Heart right ventricle (tissue), 16 donors: ENCODE measurements at places on chromosomes 5 and 9. TPM values are rescaled to one million over a fixed set of nuclear protein-coding genes. Genes with fewer than 3 reads are reported as not detected.

DNA sequence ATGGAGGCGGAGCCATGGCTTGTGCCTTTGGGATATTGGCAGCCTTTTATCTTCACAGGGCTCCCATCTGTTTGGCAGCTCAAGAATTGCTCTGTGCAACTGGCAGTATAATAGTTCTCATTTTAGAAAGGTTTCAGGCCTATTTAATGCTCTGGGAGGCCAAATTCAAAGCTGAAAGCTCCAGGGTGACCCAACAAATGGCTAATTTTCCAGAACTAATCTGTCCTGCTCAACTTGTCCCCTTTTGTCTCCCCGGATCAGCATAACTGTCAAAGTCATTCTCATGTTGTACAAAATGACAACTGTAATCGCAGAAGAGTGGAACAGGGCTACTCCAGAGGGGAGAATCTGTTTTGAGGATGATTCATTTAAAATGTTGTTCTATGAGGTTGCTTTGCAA, 52.6 kb upstream of the CXCL14 start:
- H3K4me1 ChIP-seq: no peaks in the 10 kb centered on the region
- no peak overlapping the region for H3K4me3 ChIP-seq

GRCh38 chr5:124061663-124062062, 549.7 kb downstream of the CSNK1G3 start:
- peak; percentile 18 for DNase-seq
- no peak overlapping the region for H3K27ac ChIP-seq

Gene PRR16
- 11.7 TPM for total RNA-seq

- no peak overlapping the region for H3K4me3 ChIP-seq
- no peaks in the 10 kb centered on the region for H3K4me1 ChIP-seq
- DNase-seq: no peak
- H3K36me3 ChIP-seq: no peaks in the 10 kb centered on the region
Measured at GRCh38 chr5:60687927-60688720, 11.8 kb downstream of the DEPDC1B start.

- peaks cover 3% of the 10 kb centered on the region for H3K27me3 ChIP-seq
- H3K4me1 ChIP-seq: no peaks in the 10 kb centered on the region
- H3K36me3 ChIP-seq: no peaks in the 10 kb centered on the region
- no peak overlapping the region for H3K4me3 ChIP-seq
Measured at GRCh38 chr5:133203317-133204305, 151.8 kb downstream of the HSPA4 start.

GRCh38 chr5:113181853-113182490, 205.4 kb downstream of the DCP2 start:
- DNase-seq: no peak
- no peak overlapping the region for H3K4me3 ChIP-seq
- H3K4me1 ChIP-seq: peaks cover 78% of the 10 kb centered on the region

- no peaks in the 10 kb centered on the region for H3K27me3 ChIP-seq
- no peak overlapping the region for H3K4me3 ChIP-seq
- DNase-seq: no peak
- H3K27ac ChIP-seq: no peak overlapping the region
- no peaks in the 10 kb centered on the region for H3K36me3 ChIP-seq
Measured at GRCh38 chr5:143569213-143569701, 165.8 kb upstream of the NR3C1 start.

GRCh38 chr9:118928722-118929121, 440.5 kb downstream of the BRINP1 start:
- no peaks in the 10 kb centered on the region for H3K27me3 ChIP-seq
- H3K4me1 ChIP-seq: no peaks in the 10 kb centered on the region
- H3K4me3 ChIP-seq: no peak overlapping the region
- H3K27ac ChIP-seq: no peak overlapping the region

Gene ACTBL2
- total RNA-seq: not detected

Gene MARCHF11
- 3.5 TPM for total RNA-seq

DNA sequence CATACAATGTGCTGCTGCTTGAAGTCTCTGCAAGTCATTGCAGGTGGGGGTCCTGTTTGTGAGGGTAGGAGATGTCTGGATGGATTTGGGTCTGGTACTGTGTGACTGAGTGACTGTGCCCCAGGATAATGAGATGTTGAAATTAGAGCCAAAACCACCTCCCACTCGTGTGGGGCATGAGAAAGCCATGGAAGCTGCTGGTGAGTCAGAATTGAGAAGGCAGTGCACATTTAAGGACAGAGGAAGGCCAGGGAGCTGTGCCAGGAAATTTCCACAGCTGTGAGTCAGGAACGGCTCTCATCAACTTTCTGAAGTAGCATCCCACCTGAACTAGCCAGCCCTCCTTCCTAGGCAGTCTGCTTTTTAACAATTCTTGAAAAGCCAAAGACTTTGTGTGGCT, 229.8 kb downstream of the DRD1 start:
- no peaks in the 10 kb centered on the region for H3K36me3 ChIP-seq
- H3K4me3 ChIP-seq: no peak overlapping the region
- H3K27ac ChIP-seq: no peak overlapping the region
- peaks cover 6% of the 10 kb centered on the region for H3K4me1 ChIP-seq
- no peak for DNase-seq
- peaks cover 9% of the 10 kb centered on the region for H3K27me3 ChIP-seq

GRCh38 chr5:178267245-178267644, 34.6 kb upstream of the PHYKPL start:
- H3K4me3 ChIP-seq: no peak overlapping the region
- peaks cover 11% of the 10 kb centered on the region for H3K4me1 ChIP-seq
- no peaks in the 10 kb centered on the region for H3K27me3 ChIP-seq
- DNase-seq: peak; percentile 0
- no peaks in the 10 kb centered on the region for H3K36me3 ChIP-seq
- H3K27ac ChIP-seq: no peak overlapping the region

- no peaks in the 10 kb centered on the region for H3K36me3 ChIP-seq
- H3K4me1 ChIP-seq: no peaks in the 10 kb centered on the region
- no peaks in the 10 kb centered on the region for H3K27me3 ChIP-seq
- DNase-seq: no peak
- no peak overlapping the region for H3K4me3 ChIP-seq
Measured at GRCh38 chr5:127608077-127608660, 40.7 kb upstream of the CTXN3 start.

Gene FOXD4L6
- total RNA-seq: not detected

GRCh38 chr5:72194846-72195245, 87.6 kb downstream of the MAP1B start:
- no peaks in the 10 kb centered on the region for H3K27me3 ChIP-seq
- H3K27ac ChIP-seq: no peak overlapping the region
- DNase-seq: no peak

Gene FOXI1
- not detected for total RNA-seq

Gene IRX2
- total RNA-seq: 3.8 TPM

DNA sequence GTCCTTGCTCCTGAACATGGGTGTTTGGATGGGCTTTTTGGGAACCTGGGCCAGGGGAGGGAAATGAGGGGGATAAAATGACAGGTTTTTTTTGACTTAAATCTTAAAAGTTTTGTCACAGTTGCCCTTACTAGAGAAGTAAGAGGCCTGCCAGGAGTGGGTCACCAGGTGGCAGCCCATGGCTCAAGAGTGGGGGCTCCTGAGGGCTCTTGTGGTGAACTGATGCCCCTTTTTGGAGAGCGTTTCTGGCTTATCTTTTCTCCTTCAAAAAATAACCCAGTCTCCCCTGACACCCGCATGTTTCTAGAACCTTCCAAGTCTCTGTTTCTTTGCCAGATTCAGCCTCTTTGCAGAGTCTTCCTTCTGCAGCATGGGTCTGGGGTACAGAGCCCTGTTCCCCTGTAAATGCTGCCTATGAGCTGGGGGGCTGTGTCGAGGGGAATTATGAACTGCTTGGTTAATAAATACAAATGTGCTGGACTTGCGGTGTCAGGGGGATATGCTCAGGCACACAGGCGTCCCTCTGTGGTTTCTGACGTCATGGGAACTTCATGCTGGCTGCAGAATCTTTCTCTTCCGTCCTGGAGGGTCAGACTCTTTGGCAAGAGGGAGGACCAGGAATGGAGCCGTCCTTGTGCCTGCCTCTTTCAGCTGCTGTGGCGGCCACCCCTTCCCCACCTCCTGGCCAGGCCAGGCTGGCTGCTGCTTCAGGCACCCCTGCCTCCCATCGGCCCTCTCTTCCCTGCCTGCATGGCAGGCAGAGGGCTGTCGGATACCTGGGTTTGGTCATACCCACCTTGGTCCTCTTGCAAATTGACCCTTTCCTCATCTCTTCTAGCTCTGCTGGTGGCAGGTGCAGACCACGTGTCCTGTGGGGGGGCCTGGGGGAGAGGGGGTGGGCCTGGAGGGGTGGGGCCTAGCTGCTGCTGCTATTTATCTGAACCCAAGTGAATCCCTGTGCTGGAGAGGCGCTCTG, 30.1 kb downstream of the PTPA start:
- peak; percentile 44 for DNase-seq
- H3K36me3 ChIP-seq: peaks cover 9% of the 10 kb centered on the region
- peak overlapping the region; percentile 100 for H3K27ac ChIP-seq

DNA sequence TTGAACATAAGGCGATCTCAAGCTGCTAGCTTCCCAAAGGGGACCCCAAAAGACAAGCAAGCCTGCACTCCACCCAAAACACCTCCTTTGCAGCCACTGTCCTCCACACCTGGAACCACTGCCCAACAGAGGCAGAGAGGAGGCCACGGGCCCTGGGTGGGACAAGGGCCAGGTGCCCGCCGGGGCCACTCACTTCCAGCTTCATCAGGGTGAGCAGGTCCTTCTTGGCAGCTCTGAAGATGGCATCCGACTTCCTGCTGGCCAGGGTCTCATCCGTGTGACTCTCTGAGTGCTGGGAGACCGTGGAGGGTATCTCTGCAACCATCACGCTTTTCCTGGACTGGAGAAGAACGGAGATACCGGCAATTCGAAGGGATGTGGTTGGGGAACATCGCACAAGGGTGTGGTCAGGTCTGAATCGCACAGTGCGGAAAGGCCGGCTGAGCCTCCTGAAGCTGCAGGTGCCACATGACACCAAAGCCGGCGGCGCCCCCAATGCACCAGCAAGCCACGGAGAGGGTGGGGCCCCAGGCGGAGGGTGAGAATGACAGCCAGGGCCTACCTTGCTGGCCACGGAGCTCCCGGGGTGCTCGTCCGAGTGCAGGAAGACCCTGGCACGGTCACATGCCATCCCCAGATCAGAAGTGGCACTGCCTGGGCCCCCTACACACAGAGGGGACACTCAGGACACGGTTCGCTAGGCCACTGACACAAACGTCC, 44.6 kb downstream of the PNPLA7 start:
- H3K36me3 ChIP-seq: no peaks in the 10 kb centered on the region
- no peaks in the 10 kb centered on the region for H3K27me3 ChIP-seq
- no peak overlapping the region for H3K27ac ChIP-seq
- DNase-seq: no peak

- peaks cover 8% of the 10 kb centered on the region for H3K4me1 ChIP-seq
- peak overlapping the region; percentile 67 for H3K4me3 ChIP-seq
- peak overlapping the region; percentile 84 for H3K27ac ChIP-seq
Measured at GRCh38 chr9:68704498-68704813, 584 bp upstream of the PIP5K1B start.

DNA sequence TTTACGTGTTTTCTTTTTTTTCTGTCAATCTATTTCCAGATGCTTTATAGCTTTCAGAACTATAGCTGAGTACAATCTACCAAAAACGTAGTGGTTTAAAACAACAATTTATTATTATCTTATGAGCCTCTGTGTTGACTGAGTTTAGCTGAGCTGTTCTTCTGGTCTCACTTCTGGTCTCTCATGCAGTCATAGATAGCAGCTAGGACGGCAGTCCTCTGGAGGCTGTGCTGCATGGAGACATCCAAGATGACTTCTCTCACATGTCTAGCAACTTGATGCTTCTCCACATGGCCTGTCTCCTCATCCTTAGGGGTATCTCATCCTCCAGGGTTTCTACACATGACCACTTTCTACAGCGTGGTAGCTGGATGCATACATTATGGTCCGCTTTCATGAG, 22.0 kb upstream of the RAD23B start:
- no peaks in the 10 kb centered on the region for H3K27me3 ChIP-seq
- H3K4me1 ChIP-seq: no peaks in the 10 kb centered on the region
- no peaks in the 10 kb centered on the region for H3K36me3 ChIP-seq
- DNase-seq: no peak
- no peak overlapping the region for H3K27ac ChIP-seq

DNA sequence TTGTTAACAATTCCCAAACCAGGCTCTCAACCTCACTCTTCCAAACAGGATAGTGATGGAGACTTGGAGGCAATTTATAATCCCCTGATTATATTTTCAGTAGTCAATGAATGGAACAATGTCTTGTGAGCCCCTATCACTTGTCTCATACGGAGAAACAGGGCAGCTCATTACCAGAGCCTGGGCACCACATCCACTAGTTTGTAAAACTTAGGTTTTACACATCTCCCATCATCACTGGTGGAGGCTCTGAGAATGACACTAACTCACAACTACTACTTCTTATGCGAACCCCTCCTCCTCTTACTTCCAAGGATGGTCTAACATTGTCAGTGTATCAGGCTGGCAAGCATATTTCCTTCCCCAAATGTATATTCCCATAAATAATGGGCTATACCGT, 253.7 kb downstream of the EPB41L4A start:
- no peak for DNase-seq
- H3K27ac ChIP-seq: no peak overlapping the region
- H3K4me1 ChIP-seq: peaks cover 30% of the 10 kb centered on the region
- H3K27me3 ChIP-seq: no peaks in the 10 kb centered on the region
- H3K4me3 ChIP-seq: no peak overlapping the region
- H3K36me3 ChIP-seq: peaks cover 85% of the 10 kb centered on the region

DNA sequence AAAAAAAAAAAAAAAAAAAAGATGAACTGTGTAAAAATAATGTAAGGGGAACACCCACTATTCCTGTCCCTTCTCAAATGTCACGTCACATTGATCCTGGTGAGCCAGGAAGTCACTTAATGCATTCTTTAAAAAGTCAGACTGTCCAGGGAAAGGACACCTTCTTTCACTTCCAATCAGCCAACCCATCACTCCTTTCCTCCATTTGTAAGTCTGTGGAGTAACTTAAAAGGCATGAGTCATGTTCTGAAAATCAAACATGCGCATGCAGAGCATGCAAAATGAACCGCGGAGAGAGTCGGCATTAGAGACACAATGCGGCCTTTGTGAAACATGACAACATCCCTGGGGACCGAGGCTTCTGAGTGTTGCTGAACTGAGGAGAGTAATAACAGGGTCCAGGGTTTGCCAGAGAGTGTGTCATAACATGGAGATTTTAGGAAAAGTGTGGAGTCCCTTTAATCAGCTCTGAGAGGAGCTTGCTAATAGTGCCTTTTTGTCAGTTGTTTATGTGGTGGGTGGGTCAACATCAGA, 77.6 kb upstream of the SEMA6A start:
- no peaks in the 10 kb centered on the region for H3K36me3 ChIP-seq
- no peak overlapping the region for H3K27ac ChIP-seq
- no peaks in the 10 kb centered on the region for H3K27me3 ChIP-seq
- DNase-seq: peak; percentile 76
- H3K4me1 ChIP-seq: peaks cover 8% of the 10 kb centered on the region
- H3K4me3 ChIP-seq: no peak overlapping the region

GRCh38 chr9:13137426-13137825, 142.1 kb downstream of the MPDZ start:
- H3K36me3 ChIP-seq: peaks cover 2% of the 10 kb centered on the region
- no peak for DNase-seq
- no peak overlapping the region for H3K27ac ChIP-seq
- H3K27me3 ChIP-seq: no peaks in the 10 kb centered on the region
- no peak overlapping the region for H3K4me3 ChIP-seq

GRCh38 chr5:137167187-137167586, 331.9 kb downstream of the SPOCK1 start:
- no peaks in the 10 kb centered on the region for H3K4me1 ChIP-seq
- H3K27me3 ChIP-seq: no peaks in the 10 kb centered on the region
- H3K27ac ChIP-seq: no peak overlapping the region
- H3K36me3 ChIP-seq: no peaks in the 10 kb centered on the region
- no peak overlapping the region for H3K4me3 ChIP-seq
- DNase-seq: no peak

Gene NOXA1
- total RNA-seq: 3.1 TPM

Gene LCN6
- total RNA-seq: 4.1 TPM

Gene CYLC2
- not detected for total RNA-seq
